ENCODE measurements at places on chromosomes 5 and 9.

- no peak overlapping the region for H3K27ac ChIP-seq
- H3K27me3 ChIP-seq, result no peaks in the 10 kb centered on the region
- DNase-seq, result no peak
These were observed 86.2 kb downstream of the PSAT1 start for GRCh38 chr9:78383130-78383529.

- H3K36me3 ChIP-seq, result no peaks in the 10 kb centered on the region
- no peaks in the 10 kb centered on the region for H3K27me3 ChIP-seq
- DNase-seq, result no peak
These were observed 73.7 kb downstream of the INSL6 start for GRCh38 chr9:5111696-5112095.

GRCh38 chr5:146427619-146427997 is 19.5 kb upstream of the TCERG1 start:
- no peak overlapping the region for H3K27ac ChIP-seq
- no peaks in the 10 kb centered on the region for H3K4me1 ChIP-seq
- no peaks in the 10 kb centered on the region for H3K27me3 ChIP-seq
- DNase-seq, result no peak
- no peaks in the 10 kb centered on the region for H3K36me3 ChIP-seq
- H3K4me3 ChIP-seq, result no peak overlapping the region

DNA sequence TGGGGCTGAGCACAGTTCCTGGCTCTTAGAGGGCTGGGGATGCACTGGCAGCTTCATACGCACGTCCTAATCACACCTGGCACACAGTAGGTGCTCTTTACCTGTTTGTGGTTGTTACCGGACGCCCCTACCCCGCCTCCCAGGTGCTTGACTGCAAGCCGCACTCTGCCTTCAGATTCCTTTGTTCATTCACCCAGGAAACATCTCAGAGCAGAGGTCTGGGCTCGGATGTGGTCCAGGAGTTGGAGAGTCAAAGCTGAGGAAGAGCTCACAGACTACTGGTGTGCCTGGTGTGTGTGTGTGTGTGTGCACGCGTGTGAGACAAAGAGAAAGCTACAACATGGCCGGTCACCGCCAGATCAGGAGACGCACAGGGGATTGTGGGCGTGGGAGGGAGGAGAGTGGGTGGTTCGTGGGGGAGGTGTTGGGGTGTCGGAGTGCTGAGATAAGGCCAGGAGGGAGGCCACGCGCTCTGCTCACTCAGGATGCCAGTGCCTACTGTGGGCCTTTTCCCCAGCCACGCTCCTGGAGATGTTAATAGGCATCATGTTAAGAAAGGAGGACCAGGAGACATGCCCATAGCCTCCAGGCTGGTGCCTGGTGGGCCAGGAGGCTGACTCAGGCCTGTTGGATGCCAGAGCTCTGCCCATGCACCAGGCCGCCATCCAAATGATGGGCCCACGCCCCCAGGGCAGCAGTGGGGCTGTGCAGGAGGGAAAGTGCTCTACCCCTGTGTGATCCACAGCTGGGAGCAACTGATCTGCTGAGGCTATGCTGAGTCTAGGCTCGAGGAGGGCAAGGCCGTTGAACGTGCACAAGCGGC is 39.9 kb downstream of the CRB2 start:
- no peak overlapping the region for H3K27ac ChIP-seq
- no peaks in the 10 kb centered on the region for H3K27me3 ChIP-seq
- H3K4me1 ChIP-seq, result no peaks in the 10 kb centered on the region
- H3K4me3 ChIP-seq, result no peak overlapping the region
- no peaks in the 10 kb centered on the region for H3K36me3 ChIP-seq
- no peak for DNase-seq

DNA sequence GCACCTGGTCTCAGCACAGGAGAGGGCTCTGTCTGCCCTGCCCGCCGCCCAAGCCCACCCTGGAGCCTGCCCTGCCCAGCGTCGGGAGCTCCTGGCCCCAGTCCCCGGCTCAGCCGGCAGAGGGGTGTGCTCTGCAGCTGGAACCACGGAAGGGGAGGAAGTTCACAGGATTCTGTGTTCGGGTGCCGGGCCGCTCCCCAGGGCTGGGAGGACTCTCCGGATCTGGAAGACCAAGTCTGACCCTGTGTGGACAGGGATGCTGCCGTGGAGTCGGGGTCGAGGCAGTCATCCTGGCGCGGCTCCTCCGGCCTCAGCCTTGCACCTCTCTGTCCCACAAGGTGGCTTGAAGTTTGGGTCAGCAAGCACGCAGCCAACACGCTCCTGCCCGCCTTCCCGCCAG is 78.6 kb downstream of the KCNT1 start:
- H3K27ac ChIP-seq, result no peak overlapping the region
- H3K4me1 ChIP-seq, result no peaks in the 10 kb centered on the region
- H3K4me3 ChIP-seq, result no peak overlapping the region
- DNase-seq, result no peak
- no peaks in the 10 kb centered on the region for H3K27me3 ChIP-seq
- no peaks in the 10 kb centered on the region for H3K36me3 ChIP-seq

DNA sequence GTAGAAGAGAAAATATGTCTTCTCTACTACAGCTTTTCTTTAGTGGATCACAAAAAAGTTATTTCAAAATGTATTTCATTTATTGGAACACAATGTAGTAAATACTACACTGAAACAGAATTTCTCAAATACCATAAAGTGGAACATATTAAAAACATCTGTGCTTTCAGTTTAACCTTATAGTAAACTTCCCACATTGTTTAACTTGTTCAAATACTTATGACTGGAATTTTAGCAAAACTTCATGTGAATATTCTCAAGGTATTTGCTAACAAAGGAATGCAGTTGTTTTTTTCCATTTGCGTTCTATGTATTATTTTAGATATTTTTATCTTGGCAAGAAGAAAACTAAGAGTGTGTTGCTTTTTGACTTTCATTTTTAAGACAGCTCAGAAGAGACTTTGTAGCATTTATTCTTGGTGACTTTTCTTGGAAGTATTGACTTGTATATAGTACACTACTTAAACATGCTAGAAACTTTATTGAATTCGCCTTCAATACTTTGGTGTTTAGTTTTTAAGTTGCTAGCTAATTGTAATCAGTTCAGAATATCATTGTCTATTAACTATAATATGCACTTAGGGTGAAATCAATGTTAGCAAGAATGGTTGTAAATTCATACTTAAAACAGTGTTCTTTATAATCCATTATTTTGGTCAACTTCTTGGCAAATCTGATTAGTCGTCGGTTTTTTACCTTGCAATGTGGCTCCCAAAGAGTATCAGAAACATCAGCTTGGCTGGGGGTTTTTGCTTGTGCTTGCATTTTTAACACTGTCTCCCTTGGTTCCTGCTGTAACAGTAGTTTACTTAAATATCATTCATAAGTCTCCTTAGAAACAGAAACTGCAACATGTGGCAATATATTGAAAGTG is 5.0 kb upstream of the RHOBTB3 start:
- no peaks in the 10 kb centered on the region for H3K27me3 ChIP-seq
- no peaks in the 10 kb centered on the region for H3K4me1 ChIP-seq
- H3K36me3 ChIP-seq, result no peaks in the 10 kb centered on the region
- H3K4me3 ChIP-seq, result no peak overlapping the region

DNA sequence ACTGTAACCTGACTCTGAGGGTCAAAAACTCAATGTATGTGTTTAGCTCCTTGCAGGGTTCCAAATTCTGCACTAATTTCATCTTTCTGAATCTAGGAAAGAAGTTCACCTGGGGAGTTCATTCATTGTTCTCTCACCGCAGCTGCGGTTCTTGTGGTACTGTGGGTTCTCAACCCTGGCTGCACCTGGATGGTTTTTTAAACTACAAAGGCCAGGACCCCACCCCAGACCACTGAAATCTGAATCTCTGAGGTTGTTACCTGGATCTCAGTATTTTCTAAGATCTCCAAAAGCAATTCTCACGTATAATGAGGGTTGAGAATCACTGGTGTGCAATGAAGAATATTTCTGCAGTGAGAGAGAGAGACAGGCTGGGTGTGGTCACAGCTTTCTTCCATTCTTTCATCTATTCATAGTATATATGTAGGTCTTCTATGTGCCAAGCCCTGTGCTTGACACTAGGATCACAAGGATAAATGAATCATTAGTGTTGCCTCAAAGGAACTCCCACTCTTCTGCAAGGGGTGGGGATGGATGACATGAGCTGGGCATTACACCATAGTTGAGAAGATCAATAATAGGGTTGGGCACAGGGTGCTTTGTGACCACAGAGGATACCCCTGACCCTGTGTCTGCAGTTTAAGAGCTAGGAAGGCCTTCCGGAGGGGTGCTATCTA is 109.8 kb downstream of the GALNT10 start:
- H3K27ac ChIP-seq, result no peak overlapping the region
- no peaks in the 10 kb centered on the region for H3K36me3 ChIP-seq
- no peak overlapping the region for H3K4me3 ChIP-seq
- no peaks in the 10 kb centered on the region for H3K4me1 ChIP-seq
- no peak for DNase-seq

DNA sequence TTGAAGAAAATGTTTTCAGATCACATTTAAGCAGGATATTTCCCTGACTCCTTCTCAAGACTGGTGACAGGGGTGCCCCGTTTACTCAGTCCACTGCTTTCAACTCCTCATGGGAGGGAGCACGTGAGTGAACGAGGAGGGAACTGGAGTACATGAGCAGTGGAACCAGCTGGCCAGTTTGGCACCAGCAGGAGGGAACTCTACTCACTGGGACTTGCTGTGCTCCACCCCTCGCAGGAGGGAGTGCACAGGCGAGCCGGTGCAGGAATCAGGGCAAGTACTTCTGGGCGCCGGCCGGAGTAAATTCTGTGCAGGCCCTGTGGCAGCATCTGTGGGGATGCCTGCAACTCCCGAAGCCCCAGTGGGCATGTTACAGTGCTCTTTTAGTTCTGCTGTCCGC is 1941.1 kb upstream of the C9orf72 start:
- no peaks in the 10 kb centered on the region for H3K36me3 ChIP-seq
- no peak overlapping the region for H3K27ac ChIP-seq
- no peaks in the 10 kb centered on the region for H3K4me1 ChIP-seq
- no peak overlapping the region for H3K4me3 ChIP-seq

GRCh38 chr9:962023-962422 is 14.4 kb upstream of the DMRT3 start:
- H3K27me3 ChIP-seq, result no peaks in the 10 kb centered on the region
- no peaks in the 10 kb centered on the region for H3K4me1 ChIP-seq
- DNase-seq, result no peak
- H3K36me3 ChIP-seq, result no peaks in the 10 kb centered on the region
- no peak overlapping the region for H3K27ac ChIP-seq
- no peak overlapping the region for H3K4me3 ChIP-seq

- H3K4me1 ChIP-seq, result no peaks in the 10 kb centered on the region
- no peak overlapping the region for H3K27ac ChIP-seq
- H3K27me3 ChIP-seq, result no peaks in the 10 kb centered on the region
- H3K36me3 ChIP-seq, result no peaks in the 10 kb centered on the region
These were observed 21.9 kb upstream of the DHFR start for GRCh38 chr5:80676706-80677105.

- H3K4me3 ChIP-seq, result peak overlapping the region; percentile 38
- no peaks in the 10 kb centered on the region for H3K36me3 ChIP-seq
- no peaks in the 10 kb centered on the region for H3K4me1 ChIP-seq
- DNase-seq, result peak; percentile 46
These were observed 1.0 kb downstream of the GGTA1 start for GRCh38 chr9:121498487-121499176.

GRCh38 chr9:93304574-93305496 is 120.9 kb downstream of the WNK2 start:
- no peaks in the 10 kb centered on the region for H3K36me3 ChIP-seq
- no peak overlapping the region for H3K27ac ChIP-seq
- H3K4me3 ChIP-seq, result no peak overlapping the region
- DNase-seq, result peak; percentile 55
- H3K27me3 ChIP-seq, result no peaks in the 10 kb centered on the region

- peak overlapping the region; percentile 76 for H3K27ac ChIP-seq
- H3K4me3 ChIP-seq, result no peak overlapping the region
- H3K4me1 ChIP-seq, result peaks cover 8% of the 10 kb centered on the region
These were observed 3.0 kb downstream of the FAM78A start for GRCh38 chr9:131273146-131273855.

DNA sequence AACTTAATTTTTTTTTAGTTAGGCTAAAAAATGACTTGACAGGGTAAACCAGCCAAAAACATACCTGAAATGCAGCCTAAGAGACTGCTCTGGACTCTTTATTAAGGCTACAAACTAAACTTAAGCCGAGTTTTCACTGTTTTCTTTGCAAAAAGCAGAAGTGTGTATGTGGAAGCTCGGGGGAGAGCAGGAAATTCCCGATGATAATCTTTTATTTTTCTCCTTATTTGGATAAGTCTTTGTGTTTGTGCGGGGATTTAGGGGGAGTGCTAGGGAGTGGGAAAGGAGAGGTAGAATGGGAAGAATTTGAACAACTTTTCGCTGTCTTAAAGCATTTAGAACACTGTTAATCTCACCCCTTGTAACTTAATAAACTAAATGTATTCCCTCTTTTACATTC is 30.7 kb upstream of the GPR21 start:
- peak overlapping the region; percentile 74 for H3K27ac ChIP-seq
- no peaks in the 10 kb centered on the region for H3K4me1 ChIP-seq
- H3K4me3 ChIP-seq, result no peak overlapping the region
- H3K27me3 ChIP-seq, result no peaks in the 10 kb centered on the region
- no peak for DNase-seq

GRCh38 chr5:160259341-160259740 is 30.0 kb downstream of the FABP6 start:
- H3K36me3 ChIP-seq, result no peaks in the 10 kb centered on the region
- H3K4me3 ChIP-seq, result no peak overlapping the region
- no peak for DNase-seq
- no peak overlapping the region for H3K27ac ChIP-seq
- H3K27me3 ChIP-seq, result no peaks in the 10 kb centered on the region

DNA sequence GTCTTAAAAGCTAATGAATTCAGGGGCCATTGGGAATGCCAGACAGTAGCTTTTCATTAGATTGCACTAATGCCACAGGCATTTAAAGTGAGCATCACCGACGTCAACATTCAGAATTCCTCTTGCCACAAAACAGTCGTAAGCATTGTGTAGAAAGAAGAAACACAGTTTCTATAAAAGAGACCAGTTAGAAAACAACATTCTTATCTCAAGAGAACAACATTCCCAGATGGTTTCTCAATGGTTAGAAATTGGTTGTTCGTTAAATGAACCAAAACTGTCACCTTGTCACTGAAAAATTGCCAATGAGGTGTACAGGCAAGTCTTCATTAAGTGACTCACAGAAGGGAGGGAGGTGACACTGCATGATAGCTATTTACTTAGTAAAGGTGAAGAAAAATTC is 401.6 kb upstream of the PRR16 start:
- no peaks in the 10 kb centered on the region for H3K36me3 ChIP-seq
- no peaks in the 10 kb centered on the region for H3K4me1 ChIP-seq
- no peak overlapping the region for H3K4me3 ChIP-seq
- H3K27me3 ChIP-seq, result no peaks in the 10 kb centered on the region
- no peak for DNase-seq

DNA sequence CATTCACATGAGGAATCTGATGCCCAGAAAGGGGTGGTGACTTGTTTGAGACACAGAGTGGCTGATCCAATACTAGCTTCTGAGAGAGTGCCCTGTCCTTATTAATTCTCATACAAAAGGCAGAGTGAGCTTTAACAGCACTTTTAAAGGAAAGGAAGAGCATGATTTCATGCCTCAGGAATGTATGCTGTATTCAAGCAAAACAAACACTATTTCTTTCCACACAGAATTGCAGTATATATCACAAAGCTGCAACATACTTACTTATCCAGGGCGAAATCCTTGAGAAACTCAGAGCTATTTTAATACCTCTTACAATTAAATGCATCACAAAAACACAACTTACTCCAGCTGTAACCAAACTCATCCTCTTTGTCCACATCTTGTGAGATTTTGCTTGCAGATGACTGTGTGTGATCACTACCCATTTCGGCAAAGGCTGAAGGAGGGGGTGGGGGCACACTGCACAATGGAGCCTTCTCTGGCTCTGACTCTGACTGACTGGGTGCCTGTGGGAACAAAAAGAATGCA is 139.8 kb downstream of the MPDZ start:
- H3K27me3 ChIP-seq, result no peaks in the 10 kb centered on the region
- no peaks in the 10 kb centered on the region for H3K36me3 ChIP-seq
- no peak for DNase-seq
- no peak overlapping the region for H3K4me3 ChIP-seq
